ENCODE measurements at places on chromosomes 11 and 22.
A peak's percentile ranks its signal among the peaks of the same experiment; 100 is the strongest.

DNA sequence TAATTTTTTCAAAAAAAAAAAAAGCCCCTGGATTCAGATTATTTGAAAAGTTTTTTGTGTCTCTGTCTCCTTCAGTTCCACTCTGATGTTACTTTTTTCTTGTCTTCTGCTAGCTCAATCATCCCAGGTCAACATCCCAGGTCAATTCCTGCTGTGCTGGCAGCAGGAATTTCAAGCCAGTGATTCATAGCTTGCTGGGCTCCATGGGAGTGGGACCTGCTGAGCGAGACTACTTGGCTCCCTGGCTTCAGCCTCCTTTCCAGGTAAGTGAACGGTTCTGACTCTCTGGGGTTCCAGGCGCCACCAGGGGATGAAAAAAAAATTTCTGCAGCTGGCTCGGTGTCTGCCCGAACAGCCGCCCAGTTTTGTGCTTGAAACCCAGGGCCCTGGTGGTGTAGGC lies 31.4 kb downstream of the PLAAT5 start:
- DNase-seq: no peak

GRCh38 chr11:10310301-10310841 lies 5.5 kb downstream of the ADM start:
- DNase-seq: no peak

DNA sequence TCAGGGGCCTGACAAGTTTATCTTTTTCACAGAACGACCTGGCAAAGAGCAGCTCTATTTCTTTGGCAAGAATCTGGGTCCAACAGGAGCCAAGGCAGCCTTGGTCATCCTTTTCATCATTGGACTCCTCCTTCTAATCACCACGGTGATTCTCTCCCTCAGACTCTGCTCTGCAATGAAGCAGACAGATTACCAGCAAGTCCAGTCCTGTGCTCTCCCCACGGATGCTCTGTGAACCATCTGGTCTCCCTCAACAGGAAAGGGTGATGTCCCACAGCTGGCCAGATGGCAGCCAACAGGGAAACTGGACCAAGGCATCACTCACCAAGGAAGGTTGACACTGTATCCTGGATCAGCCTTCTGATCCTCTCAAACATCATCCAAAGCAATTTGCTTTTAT lies 17.0 kb upstream of the PANX1 start:
- no peak for DNase-seq

GRCh38 chr11:75031771-75032549 lies 43.2 kb downstream of the NEU3 start:
- DNase-seq: peak; percentile 32

Measured in GM12891 (cell line).